ENCODE measurements at places on chromosomes 7 and 10.

GRCh38 chr10:35172146-35172545, 45.5 kb downstream of the CREM start:
- no peak for DNase-seq

DNA sequence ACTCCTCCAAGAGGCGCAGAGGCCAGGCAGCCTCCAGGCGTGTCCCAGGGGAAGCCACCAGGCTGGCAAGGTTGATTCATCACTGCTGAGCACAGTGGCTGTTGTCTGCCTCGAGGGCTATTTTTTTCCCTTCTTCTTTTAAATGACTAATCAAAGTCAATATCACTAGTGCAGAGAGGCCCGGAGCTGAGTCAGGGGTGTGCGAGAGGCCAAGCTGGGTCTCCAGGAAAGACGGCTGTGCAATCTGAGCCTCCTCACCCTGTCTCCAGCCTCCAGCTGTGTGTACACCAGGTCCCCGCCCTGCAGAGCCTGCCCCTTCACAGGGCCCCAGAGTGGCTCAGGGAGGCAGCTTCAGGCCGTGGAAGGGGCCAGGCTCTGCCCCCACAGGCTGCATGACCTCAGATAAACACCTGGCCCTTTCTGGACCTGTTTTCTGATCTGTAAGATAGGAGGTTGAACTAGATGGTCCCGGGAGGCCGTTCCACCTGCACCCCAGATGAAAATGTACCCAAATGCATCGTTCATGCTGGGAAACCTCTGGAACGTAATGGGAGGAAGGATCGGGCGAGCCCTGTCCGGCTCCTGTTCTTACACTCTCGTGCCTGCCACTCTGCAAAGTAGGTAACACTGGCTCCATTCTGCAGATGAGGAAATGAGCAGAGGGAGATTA, 3.7 kb downstream of the STX1A start:
- DNase-seq: no peak

DNA sequence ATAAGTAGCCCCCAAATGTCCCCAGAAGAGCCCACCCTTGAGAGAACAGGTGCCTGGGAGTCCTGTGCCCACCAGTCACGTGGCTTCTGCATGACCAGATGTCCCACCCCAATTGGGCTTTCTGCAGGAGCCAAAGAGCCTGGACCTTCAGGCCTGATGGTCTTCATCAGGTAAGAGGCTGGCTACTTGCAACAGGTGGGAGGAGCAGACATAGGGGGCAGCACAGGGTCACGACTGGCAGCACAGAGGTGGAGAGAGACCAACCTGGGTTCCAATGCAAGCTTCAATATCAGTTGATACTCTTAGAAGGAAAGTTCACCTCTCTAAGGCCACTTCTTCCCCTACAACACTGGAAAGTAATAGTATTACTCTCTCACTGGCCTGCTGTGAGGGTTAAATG, 288.0 kb downstream of the ELMO1 start:
- DNase-seq: no peak

- no peak for DNase-seq
Measured at GRCh38 chr7:157399086-157399687, 62.4 kb downstream of the DNAJB6 start.

DNA sequence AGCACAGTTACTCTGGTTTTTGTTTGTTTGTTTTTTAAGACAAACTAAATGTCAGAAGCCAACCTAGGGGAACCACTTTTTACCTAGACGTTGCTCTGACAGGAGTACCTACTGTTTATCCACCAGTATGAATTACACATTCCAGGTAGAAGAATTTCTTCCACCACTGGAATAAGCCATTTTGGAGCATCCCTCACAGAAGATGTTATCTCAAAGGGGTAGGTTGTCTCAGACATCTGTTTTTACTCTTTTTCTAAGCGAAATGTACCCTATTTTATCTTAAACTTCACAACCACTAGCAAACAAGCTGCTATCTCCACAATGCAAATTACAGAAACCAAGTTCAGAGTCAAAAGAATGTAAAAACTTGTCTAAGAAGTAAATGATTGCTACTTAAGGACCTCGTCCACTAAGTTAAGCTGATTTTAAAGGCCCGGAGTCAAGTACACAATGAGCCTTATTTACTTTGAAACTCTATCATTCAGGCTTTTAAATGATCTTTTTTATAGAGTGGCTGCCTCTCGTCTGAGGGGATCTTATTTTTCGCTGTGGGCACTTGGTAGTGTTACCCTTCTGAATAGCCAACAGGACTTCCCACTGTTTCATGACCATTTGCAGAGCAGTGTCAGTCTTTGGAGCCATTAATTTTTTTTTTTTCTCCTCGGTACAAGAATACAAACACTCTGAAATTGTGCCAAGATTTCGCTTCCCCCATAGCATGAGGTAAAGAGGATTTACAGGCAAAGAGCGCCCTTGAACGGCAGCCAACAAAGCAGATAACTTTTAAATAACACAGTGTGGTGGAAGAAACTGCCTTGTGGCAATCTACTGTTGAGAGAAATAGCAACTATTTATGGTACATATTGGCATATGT, 15.7 kb upstream of the ARMC3 start:
- DNase-seq: peak; percentile 22

DNA sequence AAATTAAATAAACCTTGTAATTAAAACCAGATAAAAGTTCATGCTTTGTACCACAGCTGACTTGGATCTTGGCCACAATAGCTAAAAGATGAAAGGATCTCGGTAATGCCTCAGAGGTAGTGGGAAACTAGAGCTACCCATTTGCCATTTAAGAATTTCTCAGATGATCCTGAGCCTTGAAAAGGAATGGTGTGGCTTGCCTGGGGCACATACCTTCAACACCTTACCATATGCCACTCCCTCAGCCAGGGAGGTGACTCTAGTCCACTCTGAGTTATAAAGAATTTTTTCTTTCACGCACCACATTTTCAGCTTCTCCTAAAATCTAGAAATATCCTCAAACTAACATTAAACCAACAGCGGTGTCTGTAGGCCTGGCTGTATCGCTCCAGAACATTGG, 516.3 kb upstream of the TEX47 start:
- no peak for DNase-seq

DNA sequence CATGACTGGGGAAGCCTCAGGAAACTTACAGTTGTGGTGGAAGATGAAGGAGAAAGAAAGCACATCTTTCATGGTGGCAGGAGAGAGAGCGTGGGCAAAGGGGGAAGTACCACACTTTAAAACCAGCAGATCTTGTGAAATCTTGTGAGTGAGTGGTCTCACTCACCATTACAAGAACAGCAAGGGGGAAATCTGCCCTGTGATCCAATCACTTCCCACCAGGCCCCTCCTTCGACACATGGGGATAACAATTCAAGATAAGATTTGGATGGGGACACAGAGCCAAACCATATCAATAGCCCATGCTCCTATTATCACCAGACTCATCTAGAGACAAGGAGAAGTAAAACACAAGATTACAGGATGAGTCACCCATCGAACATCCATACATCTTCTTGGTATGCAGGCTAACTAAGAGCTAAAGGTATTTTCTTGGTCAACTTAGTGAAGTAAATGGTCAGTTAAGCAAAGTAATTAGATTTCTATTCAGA, 55.3 kb upstream of the YAE1 start:
- no peak for DNase-seq

DNA sequence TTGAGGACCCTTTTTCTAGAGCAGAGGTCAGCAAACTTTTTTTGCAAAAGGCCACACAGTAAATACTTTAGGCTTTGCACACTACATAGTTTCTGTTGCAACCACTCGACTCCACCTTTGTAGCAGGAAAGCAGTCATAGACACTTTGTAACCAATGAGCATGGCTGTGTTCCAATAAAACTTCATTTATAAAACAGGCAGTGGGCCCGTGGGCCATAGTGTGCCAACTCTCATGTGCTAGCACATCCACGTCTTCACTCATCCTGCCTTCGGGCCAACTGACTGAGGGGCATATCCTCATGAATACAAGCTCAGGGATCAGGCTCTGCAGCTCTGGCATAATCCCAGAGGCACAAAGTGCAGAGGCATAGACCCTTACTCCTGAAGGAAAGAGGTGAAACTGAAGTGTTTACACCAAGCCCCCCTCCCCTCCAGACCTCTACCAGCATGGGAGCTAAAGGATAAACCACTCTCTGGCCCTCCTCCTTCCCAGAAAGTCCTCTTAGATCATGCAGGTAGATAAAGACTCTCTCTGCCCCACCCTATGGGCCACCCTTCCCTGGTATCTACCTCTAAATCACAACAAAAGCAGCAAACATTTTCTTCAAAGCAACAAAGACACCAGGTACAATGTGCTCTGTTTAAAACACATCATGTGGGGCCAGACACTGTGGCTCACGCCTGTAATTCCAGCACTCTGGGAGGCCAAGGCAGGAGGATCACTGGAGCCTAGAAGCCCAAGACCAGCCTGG, 71.0 kb downstream of the DLG5 start:
- no peak for DNase-seq

DNA sequence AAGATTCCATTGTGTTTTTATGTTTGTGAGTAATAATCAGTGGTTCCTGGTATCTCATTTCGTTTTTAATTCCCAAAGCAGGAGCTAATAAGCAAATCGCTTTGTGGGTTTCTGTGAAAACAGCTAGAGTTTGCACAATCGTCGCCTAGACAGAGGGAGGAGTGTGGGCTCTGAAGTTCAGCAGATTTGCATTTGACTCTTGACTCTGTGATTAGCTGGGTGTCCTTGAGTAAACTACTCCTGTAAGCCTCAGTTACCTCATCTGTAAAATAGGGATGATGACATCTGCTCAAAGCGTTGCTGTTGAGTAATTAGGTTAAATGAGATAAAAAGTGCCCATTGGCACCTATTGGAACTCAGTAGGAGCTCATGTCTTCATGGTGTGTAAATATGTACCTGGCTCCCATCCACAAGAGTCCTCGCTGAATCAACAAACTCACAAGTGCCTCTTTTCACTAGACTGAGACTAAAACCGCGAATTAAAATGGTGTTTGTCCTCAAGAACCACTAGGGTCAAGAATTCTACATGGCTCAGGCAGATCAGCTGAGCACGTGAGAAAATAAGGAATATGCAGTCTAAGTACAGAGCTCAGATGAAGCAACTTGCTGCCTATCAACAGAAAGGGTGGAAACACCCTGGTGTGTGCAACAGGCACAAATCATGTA, 385.8 kb upstream of the C7orf33 start:
- no peak for DNase-seq

- peak; percentile 66 for DNase-seq
Measured at GRCh38 chr10:132836248-132836831, 50.4 kb upstream of the NKX6-2 start.

DNA sequence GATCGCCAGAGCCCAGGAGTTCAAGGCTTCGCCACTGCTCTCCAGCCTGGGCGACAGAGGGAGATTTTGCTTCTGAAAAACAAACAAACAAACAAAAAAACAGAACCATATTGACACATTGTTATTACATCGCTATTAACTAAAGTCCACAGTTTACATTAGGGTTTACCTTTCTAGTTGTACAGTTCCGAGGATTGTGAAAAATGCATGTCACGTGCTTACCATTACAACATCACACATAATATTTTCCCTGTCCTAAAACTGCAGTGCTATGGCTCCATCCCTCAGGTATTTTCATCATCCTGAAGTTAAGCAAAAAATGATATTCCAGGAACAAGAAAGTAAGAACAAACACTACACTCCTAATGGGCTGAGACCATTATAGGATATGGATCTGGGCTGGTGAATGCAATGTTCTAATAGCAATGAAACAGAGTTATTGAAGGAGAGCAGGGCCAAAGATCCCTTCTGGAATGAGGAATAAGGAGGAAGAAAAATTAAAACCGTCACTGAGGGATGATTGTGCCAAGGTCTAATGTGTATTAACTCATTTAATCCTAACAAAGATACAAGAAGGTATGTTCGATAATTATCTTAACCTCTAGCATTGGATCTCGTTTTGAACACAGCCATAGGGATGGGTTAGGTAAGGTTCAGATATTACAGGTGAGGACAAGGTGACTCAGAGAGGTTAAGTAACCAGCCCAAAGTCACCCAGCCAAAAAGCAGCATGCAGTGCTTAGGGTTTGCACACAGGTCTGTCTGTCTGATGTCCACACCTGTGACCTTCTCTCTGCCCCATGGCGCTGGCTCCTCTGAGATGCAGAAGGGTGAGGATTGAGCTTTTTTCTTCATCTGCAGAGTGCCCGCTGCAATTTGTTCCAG, 14.0 kb upstream of the CUX1 start:
- DNase-seq: no peak

GRCh38 chr7:28483908-28484605, 71.7 kb downstream of the CREB5 start:
- no peak for DNase-seq

DNA sequence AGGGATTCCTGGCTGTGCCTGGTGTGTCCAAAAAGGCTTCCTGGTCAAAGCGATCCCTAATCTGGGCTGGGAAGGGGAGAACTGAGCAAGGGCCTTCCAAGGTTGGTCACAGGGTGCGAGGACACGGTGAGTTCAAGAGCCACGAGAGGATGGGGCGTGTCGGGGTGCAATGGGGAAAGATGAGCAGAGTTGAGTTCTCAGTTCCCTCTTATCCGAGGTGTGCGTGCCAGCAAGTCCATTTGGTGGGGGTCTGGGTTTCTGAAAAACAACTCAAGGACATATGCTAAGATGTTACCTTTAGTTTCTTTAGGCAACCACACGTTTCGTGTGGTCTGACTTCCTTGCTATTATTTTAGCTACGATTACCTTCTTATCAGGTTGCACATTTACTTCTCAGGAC, 1.3 kb downstream of the ZNF775 start:
- DNase-seq: no peak

- no peak for DNase-seq
Measured at GRCh38 chr7:157272351-157273207, 64.2 kb upstream of the DNAJB6 start.

DNA sequence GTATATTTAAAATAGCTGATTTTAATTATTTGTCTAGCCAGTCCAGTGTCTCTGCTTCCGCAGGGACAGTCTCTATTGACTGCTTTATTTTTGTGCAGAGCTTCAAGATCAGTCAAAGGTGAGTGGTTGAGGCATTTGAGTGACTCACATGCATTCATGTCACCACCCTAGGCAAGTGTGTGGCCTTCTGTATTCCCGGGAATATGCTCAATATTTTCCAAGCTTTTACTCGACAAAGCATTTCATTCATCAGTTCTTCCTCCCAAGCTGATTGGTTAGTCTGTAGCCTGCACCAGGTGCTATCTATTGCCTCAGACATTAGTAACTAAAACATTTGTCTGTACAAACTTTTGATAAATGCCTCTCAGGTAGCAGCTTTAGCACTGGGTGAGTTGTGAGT, 471.5 kb upstream of the NRG3 start:
- no peak for DNase-seq

- DNase-seq: no peak
Measured at GRCh38 chr10:87670586-87670985, 10.9 kb downstream of the PAPSS2 start.

DNA sequence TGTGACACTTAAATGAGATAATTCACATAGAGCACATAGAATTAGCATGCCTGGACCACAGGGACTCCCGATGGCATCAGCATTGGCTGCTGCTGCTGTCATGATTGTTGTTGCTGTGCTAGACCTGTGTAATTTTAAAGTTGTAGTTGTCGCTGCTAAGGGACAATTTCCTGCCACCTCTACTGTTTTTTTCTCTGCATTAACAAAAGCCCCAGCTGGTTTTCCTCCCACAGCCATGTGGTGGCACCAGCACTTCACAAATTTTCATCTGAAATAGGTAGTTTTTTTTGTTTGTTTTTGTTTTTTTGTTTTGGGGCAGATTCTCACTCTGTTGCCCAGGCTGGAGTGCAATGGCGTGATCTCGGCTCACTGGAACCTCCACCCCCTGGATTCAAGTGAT, 25.4 kb upstream of the PRXL2A start:
- DNase-seq: peak; percentile 59

GRCh38 chr10:47042780-47043750, 131.8 kb downstream of the PTPN20 start:
- no peak for DNase-seq
